Aortic smooth muscle cell (primary cell): ENCODE measurements at places on chromosomes 7 and 10. TPM values are rescaled to one million over a fixed set of nuclear protein-coding genes. Genes with fewer than 3 reads are reported as not detected.

Gene CCL24
- not detected in 2 replicates for total RNA-seq

Gene PNLIPRP2
- total RNA-seq = not detected in 2 replicates

Gene IFIT1B
- 0.06 TPM in 1 of 2 replicates, not detected in the other for total RNA-seq

Gene TAS2R4
- 0.99 and 1.2 TPM in 2 replicates for total RNA-seq

Gene NPY
- not detected in 2 replicates for total RNA-seq

Gene RASA4B
- 13.3 and 19.4 TPM in 2 replicates for total RNA-seq

Gene MMS19
- total RNA-seq = 46.2 and 49.2 TPM in 2 replicates

Gene TAS2R3
- total RNA-seq = 0.92 and 1.5 TPM in 2 replicates

Gene FZD1
- total RNA-seq = 9.2 and 11.4 TPM in 2 replicates

Gene ATG9B
- total RNA-seq = 0.06 TPM in 1 of 2 replicates, not detected in the other

Gene MSMB
- total RNA-seq = not detected in 2 replicates

Gene ENTPD1
- 0.99 and 1.1 TPM in 2 replicates for total RNA-seq

Gene SEMA3D
- total RNA-seq = 18.9 and 27.4 TPM in 2 replicates

Gene PWWP2B
- total RNA-seq = 7.0 and 7.7 TPM in 2 replicates

Gene PCLO
- total RNA-seq = under 0.01 TPM in 2 replicates

Gene ABCC2
- 0.13 and 0.25 TPM in 2 replicates for total RNA-seq

Gene PAX4
- not detected in 2 replicates for total RNA-seq

Gene DNAJB9
- 32.8 and 44.7 TPM in 2 replicates for total RNA-seq

Gene PRSS1
- not detected in 2 replicates for total RNA-seq

Gene TBRG4
- 39.3 and 57.9 TPM in 2 replicates for total RNA-seq

Gene SCIN
- under 0.01 and 0.25 TPM in 2 replicates for total RNA-seq

Gene MNX1
- total RNA-seq = not detected in 2 replicates

Gene SAP25
- not detected in 2 replicates for total RNA-seq

Gene C10orf62
- 0.12 and 0.13 TPM in 2 replicates for total RNA-seq

Gene FAM170B
- total RNA-seq = not detected in 2 replicates

Gene TYW1B
- total RNA-seq = 1.8 and 3.7 TPM in 2 replicates

Gene C10orf67
- not detected in 2 replicates for total RNA-seq

Gene KCNMA1
- 95.4 and 148 TPM in 2 replicates for total RNA-seq

Gene FLNC
- 104 and 110 TPM in 2 replicates for total RNA-seq

Gene SLC16A9
- total RNA-seq = 4.9 and 5.0 TPM in 2 replicates

Gene TMEM139
- not detected in 2 replicates for total RNA-seq

Gene DNAJC1
- 47.6 and 48.9 TPM in 2 replicates for total RNA-seq

Gene CALN1
- total RNA-seq = not detected in 2 replicates

Gene ADAM8
- total RNA-seq = 0.87 and 1.3 TPM in 2 replicates

Gene KNDC1
- 0.12 and 0.26 TPM in 2 replicates for total RNA-seq

Gene PSPH
- 40.6 and 41.9 TPM in 2 replicates for total RNA-seq

Gene SEMA4G
- total RNA-seq = 0.13 and 0.31 TPM in 2 replicates

Gene SORCS1
- under 0.01 TPM in 1 of 2 replicates, not detected in the other for total RNA-seq

Gene FAM25G
- total RNA-seq = not detected in 2 replicates

Gene PIK3CG
- 0.12 and 0.26 TPM in 2 replicates for total RNA-seq

Gene LRMDA
- total RNA-seq = 4.6 and 7.8 TPM in 2 replicates

Gene NCF1
- not detected in 2 replicates for total RNA-seq

Gene ANXA11
- total RNA-seq = 101 and 103 TPM in 2 replicates

Gene CLDN3
- total RNA-seq = not detected in 2 replicates

Gene GHITM
- 190 and 196 TPM in 2 replicates for total RNA-seq

Gene TRIM73
- 0.13 and 0.31 TPM in 2 replicates for total RNA-seq

Gene CYP2C19
- total RNA-seq = not detected in 2 replicates
